ENCODE measurements at places on chromosomes 7 and 10.

DNA sequence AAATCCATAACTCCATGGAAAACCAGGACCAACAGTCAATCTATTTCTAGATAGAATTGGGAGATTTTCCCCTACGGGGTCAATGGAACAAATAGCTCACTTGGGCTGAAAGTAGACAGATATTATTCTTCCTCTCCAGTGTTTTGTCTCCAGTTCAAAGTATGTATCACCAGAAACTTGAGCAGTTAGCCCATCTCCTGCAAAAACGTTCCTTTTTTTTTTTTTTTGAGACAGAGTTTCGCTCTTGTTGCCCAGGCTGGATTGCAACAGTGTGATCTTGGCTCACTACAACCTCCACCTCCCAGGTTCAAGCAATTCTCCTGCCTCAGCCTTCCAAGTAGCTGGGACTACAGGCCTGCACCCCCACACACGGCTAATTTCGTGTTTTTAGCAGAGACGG, 390.0 kb upstream of the AUTS2 start:
- DNase-seq: no peak

DNA sequence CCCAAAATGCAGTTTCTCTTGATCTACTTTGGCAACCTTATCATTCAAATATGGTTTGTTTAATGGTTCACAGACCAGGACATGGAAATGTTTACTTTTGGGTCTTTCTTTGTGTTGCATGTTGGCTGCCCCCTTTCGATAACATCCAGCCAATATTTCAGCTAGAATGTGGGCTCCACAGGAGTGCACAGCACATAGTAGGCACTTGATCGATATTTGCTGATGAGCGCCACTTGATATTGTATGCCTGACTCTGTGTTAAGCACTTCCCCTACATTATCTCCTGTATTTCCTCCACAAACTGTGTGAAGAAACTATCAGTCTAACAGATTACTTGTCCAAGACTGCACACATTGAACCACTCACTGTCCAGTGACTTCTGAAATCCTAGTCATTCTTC, 60.2 kb downstream of the SMURF1 start:
- DNase-seq: no peak

GRCh38 chr7:102215256-102215655, 71.4 kb upstream of the SH2B2 start:
- no peak for DNase-seq

DNA sequence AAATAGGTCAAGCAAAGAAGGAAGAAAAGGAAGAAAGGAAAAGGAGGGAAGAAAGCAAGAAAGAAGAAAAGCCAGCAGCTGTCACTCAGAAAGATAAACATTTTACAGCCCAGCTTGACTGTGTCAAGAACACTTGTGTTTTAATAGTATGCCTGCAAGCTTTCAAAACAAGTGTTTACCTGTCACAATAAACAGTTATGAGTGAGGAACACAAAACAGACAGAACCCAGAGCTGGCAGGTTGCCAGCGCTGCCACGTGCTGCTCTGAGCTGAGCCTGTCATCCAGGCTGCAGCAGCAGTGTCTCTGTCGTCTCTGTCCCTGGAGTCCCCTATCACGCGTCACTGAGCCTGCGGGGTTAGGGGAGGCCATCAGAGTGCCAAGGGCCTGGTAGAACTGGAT, 827.6 kb upstream of the AUTS2 start:
- peak; percentile 57 for DNase-seq

DNA sequence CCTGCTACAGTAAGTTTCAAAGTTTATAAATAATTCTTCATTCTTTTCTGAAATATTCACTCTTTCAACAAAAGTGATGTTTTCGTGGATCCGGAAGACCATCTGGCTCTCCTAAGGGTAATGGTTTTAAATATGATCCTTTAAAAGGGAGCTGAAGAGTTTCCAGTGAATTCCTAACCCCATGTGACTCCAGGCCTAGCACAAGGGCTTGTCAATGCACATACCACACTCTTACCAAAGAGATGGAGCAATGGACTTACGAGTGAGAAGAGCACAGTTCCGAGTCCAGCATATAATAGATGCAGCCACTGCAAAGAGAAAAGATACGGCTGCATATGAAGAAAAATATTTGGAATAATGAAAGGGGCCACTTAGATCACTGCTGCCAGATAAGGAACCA, 32.1 kb upstream of the GATAD1 start:
- DNase-seq: no peak

GRCh38 chr7:11009631-11010030, 36.0 kb downstream of the PHF14 start:
- no peak for DNase-seq

- no peak for DNase-seq
These were observed 333.6 kb downstream of the ADARB2 start for GRCh38 chr10:1403508-1404322.

GRCh38 chr10:58556516-58557165, 44.0 kb downstream of the BICC1 start:
- DNase-seq: no peak

DNA sequence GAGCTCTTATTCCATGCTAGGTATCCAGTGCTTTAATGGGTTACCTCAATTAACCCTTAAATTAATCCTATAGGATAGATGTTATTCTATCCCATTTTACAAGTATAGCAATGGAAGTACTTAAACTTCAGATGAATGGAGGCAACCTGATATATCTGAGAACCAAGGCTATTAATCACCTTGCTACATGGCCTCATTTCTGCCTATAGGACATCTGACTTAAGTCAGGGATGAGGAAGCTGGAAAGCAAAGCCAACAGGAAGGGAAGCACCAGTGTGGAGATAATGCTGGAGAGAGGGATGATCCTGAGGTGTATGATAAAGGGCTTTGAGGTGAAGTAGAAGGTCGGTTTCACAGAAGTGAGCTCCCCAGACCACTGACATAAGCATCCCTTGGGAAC, 132.3 kb downstream of the CHN2 start:
- no peak for DNase-seq

DNA sequence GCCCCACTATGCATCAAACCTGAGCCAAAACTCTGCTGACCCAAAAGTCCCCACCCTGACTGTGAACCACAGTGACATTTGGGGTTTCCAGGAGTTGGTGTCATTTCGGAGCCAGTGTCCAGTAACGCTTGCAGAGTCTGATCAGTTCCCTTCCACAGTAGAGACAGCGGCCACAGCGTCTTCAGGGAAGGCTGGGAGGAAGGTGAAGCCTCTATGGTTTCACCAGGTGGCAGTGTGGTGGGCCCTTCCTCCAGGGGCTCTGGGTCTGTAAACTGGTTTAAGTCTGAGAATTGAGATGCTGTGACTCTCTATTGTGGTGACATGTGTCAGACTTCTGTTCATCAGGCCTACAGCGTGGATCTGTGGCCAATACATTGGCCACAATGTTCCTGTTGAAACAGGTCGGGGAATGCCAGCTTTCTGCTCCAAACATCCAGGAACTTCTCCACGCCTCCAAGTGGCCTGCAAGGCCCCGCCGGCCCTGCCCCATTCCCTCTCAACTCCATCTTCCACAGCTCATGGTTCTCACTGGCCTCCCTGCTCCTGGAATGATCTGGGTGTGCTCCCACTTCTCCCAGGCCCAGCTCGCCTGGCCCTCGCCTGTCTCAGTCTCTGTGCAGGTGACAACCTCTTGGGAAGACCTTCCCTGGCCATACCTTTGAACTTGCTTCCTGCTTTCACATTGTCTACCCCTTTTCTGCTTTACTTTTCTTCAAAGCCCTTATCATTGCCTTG, 124.5 kb upstream of the FAM20C start:
- DNase-seq: no peak

DNA sequence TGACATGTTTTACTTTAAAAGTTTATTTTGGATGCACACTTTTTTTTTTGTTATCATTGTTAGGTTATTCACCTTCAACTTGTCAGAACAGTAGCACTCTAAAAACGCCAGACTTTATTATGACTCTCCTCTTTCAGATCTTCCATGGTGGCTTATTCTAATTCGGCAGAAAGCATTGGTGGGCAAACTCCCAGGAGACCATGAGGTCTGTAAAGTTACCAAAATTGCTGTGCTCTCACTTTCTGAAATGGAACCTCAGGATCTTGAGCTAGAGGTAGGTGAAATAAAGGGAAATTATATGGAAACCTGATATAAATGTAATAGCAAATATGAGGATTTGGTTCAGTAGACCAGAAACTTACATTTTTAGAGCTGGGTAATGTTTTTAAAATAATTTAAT, 55.6 kb downstream of the INPP5F start:
- DNase-seq: no peak

DNA sequence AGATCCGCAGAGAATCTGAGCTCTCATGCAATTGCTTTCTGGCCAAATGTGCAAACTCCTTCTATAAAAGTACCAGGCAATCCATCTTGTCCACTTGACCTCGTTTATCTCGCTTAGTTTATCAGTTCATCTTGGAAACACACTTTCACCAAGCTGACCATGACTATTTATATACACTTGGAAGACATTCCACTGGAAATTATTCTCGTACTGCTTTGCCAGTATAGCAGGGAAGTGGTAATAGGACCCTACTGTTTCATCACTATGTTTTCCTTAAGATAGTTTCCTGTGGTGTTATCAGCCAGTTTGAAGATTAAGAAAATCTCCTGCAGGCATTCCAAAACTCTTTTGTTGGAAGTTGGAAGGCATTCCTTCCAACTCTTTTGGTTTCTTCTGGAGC, 115.3 kb upstream of the FAM171A1 start:
- DNase-seq: no peak

GRCh38 chr7:159139639-159140038, 5.0 kb downstream of the VIPR2 start:
- no peak for DNase-seq

DNA sequence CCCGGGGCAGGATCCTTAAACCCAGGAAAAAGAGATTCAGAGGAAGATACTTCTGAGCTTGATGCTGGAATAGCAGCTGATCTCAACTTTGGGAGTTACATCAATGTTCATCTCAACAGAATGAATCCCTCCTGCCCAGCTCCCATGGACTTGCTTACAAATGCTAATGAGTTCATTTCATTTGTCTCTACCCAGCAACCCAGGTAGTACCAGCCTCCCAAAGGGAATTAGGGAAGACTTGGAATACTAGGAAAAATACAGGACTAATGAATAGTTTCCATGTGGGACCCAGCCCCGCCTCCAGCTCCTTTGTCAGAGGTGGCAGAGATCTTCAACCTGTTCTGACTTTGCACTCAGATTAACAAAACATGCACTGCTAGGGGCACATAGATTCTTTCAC, 22.1 kb upstream of the TCF7L2 start:
- no peak for DNase-seq

- no peak for DNase-seq
These were observed at the start of gene CLDN15 for GRCh38 chr7:101237206-101238067. Gene CLDN15 (minus strand): TSS chr7:101237802. CDS start chr7:101237581, 221 bp downstream.

DNA sequence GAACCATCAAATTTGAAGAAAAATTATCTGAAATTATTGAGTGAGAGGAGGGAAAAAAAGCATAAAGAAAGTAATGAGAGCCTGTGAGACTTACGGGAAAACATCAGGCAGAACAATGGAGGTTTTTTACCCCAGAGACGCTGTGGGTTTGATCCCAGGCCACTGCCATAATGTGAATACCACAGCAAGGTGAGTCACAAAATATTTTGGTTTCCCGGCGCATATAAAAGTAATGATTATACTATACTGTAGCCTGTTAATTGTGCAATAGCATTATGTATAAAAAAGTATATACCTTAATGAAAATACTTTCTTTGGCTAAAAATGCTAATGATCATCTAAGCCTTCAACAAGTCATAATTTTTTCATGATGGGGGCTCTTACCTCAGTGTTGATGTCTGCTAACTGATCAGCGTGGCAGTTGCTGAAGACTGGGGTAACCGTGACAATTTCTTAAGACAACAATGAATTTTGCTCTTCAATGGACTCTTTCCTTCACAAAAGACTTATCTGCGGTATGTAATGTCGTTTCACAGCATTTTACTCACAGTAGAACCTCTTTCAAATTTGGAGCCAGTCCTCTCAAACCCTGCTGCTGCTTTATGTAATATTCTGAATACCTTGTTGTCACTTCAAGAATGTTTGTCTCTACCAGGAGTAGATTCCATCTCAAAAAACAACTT, 97.0 kb upstream of the FAM20C start:
- DNase-seq: no peak

GRCh38 chr10:69497611-69498390, 46.5 kb downstream of the TSPAN15 start:
- no peak for DNase-seq

DNA sequence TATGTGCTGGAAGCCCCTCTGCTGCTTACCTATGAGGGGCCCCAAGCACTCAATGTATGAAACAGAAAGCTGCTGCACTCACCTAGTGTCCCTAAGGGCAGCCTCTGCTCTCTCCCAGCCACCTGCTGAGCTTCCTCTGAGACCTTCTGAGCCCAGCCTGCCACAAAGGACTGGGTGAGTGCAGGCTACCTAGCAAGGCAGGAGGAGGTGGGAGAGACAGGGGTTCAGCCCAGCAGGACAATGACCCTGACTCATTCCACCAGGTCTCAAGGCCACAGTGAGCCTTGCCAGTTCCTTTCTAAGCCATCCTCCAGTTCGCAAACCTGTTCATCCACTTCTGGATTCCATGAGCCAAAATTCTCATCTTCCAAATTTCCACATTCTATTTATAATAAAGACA, 16.3 kb downstream of the VOPP1 start:
- DNase-seq: no peak

DNA sequence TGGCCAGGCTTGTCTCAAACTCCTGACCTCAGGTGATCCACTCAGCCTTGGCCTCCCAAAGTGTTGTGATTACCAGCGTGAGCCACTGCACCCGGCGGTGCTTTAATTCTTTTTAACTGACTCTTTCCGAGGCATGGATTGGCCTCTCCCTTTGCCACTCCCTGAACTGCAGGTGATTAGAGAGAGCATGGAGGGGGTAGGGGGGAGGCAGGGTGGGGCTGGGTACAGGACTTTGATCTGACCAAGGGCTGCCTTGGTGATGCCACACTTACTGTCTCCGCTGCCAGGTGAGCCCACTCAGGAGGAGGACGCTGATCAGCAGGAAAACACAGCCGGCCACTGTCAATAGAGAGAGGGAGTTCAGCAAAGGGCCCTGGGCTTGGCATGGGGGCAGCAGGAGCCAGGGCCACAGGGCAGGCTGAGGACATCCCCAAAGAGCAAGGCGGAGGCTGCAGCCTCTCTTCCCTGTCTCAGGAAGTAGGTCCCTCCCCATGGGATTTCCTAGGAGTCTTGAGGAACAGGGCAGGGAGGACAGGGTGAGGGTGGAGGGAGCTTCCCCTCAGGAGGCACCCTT, 40.5 kb upstream of the IL15RA start:
- no peak for DNase-seq

DNA sequence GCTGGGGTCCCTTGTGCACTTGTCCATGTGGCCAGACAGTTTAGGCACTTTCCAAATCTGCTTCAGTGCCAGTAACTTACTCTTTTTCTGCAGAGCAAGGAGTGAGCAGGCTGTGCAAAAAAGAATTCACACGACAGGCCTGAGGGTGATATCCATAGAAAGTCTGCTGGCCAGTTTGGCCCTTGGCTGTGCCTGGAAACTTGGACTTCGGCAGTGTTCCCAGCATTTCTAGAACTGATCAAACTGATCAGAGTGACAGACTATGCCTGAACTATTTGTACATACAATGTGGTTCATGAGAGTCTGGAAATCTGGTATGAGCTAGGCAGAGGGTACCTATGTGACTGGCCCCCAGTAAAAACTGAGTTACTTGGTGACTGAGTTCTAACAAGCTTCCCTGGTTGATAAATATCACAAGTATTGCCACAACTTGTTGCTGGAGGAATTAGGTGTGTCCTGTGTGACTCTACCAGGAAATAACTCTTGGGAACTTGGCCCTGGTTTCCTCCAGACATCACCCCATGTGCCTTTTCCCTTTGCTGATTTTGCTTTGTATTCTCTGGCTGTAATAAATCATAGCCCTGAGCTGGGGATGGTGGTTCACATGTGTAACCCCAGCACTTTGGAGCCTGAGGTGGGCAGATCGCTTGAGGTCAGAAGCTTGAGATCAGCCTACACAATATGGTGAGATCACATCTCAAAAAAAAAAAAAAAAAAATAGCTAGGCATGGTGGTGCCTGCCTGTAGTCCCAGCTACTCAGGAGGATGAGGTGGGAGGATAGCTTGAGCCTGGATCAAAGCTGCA, 3.3 kb upstream of the DENND10 start:
- DNase-seq: no peak
